Activated T-cell treated with anti-CD3 and anti-CD28 coated beads, Interleukin-2, amount 50 U/mL, for 48 hours (primary cell): ENCODE measurements at places on chromosomes 1 and 21.

DNA sequence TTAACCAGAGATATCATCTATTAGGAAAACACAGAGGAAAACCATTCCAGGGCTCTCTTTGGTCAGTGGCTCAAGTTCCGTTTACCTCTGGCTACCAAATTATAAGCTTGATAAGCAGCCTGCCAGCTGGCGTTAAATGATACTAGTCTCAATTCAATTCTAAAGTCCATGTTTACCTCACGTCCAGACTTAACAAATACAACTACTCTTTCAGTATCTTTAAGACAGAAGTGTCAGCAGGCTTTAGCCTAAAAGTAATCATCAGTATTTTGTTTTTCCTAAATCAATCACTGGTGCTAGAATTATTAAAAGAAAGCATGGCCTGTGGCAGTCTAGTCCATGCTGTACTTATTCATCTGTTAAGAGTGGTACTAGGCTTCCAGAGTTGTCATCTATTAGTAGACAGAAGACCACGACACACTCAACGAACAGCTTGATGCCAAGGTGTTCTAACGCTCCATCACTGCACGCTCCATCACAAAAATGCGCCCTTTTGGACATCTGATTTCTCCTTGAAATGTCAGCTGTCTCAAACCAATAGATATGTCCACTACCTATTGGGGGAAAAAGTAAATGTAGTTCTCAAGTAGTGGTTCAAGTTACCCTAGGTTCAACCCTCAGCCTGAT is 1.5 kb downstream of the IVNS1ABP start:
- DNase-seq: no peak

DNA sequence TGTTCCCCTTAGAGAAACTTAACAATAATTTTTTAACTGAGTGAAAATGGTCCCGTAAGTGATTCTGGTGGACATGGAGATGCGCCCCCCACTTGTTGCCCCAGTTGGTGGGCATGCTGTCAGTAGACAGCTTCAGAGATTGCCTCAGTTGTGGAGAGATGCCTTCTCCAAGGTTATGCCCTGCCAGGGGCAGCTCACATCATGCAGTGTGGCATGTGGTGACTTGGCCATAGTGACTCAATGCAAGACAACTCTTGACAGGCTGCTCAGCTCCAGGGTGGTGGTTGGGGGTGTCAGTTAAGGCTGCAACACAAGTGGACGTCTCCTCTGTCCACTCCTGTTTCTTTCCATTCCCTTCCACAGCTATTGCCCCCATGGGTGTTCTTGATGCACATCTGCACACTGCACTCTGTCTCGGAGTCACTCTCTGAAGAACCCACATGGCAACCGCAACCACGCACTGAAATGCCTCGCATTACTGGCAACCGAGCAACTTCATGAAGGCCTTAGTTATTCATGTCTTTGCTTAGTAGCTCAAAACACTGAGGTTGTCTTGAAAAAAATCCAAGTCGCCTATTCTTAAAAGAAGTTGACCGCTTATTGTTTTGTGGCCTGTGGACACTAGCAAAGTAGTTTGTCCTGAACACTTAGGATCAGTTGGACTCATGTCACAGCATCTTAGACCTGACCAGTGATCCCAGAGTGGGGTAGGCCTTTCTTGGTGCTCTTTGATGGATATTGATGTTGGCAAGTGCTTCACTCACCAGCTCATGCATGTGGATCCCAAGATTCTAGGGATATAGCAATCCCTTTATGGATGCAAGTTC is 54.8 kb upstream of the USP1 start:
- DNase-seq: no peak

GRCh38 chr1:23727362-23727811 is 15.9 kb upstream of the ELOA start:
- no peak for DNase-seq

GRCh38 chr1:206912445-206913095 is 9.2 kb downstream of the FCMR start:
- DNase-seq: peak; percentile 77

DNA sequence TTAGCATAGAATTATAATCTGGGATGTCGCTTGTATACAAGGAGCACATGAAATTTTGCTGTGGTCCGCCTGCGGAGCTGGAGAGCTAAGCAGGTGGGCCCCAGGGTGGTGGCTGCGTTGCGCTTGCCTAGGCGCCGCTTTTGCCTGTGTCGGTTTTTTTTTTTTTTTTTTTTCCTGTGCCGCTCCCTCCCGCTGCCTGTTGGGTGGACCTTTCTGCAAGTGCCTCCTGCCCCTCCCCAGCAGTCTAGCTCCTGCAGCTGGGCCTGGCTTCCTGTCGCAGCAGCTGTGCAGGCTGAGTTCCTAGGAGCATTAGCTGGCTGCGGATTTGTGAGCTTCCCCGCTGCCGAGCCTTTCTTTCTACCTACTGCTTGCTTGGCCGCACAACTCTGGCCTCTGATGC is 20.6 kb downstream of the PYHIN1 start:
- DNase-seq: no peak

DNA sequence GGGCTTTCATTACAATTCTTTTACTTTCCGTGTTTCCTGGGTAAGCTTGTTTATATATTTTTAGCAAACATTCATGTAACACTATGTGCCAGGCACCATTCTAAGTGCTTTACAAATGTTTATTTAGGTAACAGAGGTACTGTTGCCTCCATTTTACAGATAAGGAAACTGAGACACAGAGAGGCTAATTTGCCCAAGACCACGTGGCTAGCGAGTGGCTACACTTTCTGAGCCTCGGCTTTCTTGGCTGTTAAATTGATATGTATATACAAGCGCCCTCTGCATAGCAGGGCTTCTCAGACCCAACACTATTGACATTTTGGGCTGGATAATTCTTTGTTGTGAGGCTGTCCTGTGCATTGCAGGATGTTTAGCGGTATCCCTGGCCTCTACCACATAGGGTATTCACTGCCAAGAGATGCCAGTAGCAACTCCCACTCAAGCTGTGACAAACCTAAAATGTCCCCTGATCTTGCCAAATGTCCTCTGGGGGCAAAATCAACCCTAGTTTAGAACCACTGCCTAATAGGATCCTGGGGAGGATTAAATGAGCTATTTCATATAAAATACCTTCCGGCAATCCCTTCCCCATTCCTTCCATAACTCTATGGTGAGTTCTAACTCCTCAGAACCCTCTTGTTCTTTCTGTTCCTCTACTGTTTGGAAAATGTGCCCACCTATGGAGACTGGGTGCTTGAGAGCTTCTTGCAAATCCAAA is 17.2 kb upstream of the ID3 start:
- no peak for DNase-seq

DNA sequence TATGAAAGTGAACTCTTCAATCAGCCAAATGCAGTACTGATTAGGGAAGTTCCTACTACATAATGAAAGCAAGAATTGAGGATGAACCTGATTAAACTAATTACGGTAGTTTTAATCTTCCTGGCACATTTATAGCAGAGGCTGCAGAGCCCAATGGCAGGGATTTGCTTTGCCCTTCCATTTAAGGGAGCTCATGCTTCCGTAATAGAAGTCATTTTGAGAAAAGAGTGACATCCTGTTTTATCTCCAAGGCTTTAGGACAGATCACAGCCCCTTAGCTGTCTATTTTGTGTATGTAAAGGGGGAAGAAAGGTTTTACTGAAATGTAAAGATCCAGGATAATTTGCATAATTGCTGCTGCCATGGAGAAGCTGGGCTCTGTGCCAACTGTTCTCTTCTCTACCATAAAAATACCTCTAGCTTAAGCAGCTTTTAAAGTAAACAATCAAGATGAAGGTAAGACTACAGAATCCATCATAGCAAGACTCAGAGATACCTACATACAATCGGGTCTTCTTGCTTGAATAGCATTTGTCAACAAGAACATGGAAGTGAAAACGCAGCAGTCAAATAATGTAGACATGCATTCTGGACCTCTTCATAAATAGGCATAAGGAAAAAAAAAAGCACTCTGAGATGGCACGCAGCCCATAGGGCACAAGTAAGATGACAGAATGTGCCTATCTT is 62.5 kb downstream of the ASH1L start:
- DNase-seq: no peak

GRCh38 chr1:242139442-242139841 is 140.5 kb upstream of the MAP1LC3C start:
- DNase-seq: no peak

GRCh38 chr1:65820983-65821382 is 28.3 kb downstream of the PDE4B start:
- no peak for DNase-seq

DNA sequence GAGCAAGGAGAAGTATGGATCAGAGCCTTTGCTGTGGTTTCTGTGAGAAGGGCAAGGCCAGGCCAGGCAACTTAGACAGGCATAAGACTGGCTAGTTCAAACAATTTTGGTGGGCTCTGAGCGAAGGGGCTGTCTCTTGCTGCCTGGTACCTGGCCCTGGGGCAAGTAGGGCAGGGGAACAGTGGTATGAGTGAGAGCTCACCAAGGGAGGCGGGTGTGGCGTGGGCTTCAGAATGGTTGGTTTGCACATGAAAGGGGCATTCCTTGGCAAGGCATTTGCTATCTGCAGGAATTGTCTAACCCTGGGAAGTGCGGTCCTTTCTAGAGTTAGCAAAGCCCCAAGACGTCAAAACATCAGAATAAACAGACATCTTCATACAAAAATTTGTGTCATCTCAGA is 210.5 kb downstream of the CAMTA1 start:
- DNase-seq: no peak

GRCh38 chr1:234771642-234772344 is 161.8 kb upstream of the IRF2BP2 start:
- no peak for DNase-seq

DNA sequence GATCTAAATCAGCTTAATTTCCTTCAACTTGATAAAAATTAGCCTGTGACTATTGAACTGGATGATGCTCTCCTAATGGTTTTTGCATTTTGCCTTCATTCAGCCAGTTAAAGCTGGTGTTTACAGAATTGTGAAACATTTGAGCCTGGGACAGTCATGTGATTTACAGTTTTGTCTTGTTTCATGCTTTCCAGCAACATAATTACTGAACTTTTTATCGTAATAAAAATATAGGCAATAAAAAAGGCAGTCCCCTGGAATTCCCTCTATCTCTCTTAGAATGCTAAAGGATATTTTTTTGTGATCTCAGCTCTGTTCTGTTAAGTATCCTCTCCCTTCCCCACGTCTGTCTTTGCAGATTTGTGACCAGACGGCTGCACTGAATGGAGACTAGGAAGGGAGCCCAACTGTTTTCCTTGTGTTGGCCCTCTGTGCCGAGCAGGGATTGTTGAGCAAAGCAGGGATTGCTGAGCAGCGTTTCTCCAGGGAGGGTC is 70.3 kb upstream of the RGL1 start:
- no peak for DNase-seq

DNA sequence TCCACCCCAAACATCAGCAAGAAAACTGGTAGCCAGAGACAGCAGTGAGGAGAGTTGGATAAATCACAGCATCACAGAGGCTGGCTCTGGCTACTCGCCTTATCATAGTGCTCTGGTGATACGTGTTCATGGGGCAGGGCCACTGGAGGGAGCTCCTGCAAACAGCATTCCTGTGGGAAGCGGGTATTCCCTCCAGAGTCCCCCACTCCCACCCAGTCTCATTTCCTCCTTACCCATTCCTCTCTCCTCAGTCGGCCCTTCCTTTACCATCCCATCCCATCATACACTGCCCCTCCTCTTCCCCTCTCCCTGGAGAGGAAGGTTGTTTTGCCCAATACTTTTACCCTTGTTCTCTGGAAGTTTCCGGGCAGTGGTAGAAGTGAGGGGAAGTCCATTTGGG is 7.1 kb downstream of the NHLH2 start:
- no peak for DNase-seq

GRCh38 chr1:11395616-11396015 is 83.3 kb upstream of the DISP3 start:
- DNase-seq: no peak

DNA sequence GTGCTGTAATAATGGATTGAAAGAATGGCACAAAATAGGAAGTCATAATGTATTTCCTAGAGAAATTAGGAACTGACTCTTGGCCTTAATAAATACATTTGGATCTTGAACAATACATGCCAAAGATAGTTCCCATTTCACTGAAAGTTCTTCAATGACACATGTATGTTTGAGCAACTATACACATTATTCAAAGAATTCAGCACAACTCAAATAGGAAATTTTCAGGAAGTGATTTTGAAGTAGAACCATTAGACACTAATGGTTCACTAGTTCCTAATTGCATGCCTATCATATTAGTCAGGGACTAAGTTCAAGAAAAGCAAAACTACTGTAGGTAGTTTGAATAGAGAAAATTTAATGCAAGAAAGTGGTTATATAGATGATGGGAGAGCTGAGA is 404.7 kb downstream of the LMO4 start:
- no peak for DNase-seq

DNA sequence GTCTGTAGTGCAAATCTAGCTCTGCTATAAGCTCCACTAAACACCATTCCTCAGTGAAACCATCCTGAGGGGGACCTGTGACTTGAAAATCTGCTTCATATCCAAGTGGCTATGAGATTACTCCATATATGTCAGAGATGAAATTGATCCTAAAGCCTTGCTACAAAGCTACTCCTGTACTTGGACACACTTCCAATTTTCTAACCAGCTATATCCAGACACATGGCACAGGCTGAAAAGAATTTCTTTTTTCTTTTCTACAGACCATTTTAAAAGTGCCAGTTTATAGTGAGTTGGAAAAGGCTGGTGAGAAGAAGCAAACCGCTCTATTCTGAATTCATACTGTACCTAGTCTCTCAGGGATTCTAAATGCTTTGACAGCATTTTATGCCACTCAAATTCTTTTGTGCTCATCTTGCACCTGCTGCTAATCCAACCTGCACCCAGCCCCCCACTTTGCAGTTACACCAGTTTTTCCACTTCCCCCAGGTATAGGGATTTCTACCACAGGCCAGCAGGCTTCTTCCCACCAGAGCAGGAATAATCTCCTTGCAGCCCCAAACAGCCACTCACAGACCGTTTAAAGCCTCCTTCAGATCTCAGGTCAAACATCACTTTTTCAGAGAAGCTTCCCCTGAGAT is 112.5 kb downstream of the RERE start:
- DNase-seq: no peak

DNA sequence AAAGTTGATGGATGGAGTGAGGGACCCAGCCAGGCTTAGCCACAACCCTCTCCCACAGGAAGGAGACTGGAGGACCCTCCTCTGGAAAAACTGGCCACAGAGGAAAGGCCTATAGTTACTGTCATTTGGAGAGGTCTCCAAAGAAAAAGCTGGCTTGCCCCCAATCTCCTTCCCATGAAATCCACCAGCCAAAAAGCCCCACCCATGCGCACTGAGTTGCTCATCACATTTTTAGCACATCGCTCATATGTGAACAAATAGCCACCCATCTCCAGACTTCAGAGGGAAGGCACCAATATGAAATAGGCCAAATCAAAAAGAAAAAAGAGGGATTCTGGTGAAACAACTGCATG is 36.9 kb upstream of the QSOX1 start:
- no peak for DNase-seq
